ENCODE measurements at places on chromosomes 5 and 9.

- no peak for DNase-seq
Measured at GRCh38 chr9:75540185-75540584, 350.3 kb upstream of the PCSK5 start.

GRCh38 chr5:158013303-158013702 is 154.4 kb upstream of the CLINT1 start:
- DNase-seq: no peak

DNA sequence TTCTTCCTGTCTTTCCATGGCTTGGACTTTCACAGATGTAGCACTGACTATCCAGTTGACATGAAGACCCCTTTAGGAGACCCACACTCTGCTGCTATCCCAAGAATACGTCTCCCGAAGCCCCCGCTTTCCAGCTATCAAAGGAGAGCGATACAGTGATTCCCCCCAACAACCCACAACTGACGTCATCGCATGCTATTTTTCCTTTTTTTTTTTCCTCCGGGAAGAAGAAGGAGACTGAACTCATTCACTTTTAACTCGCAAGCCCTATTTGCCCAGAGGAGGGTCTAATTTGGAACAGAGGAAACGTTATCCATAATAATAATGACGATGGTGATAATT is 2.1 kb downstream of the PAPPA start:
- DNase-seq: no peak

DNA sequence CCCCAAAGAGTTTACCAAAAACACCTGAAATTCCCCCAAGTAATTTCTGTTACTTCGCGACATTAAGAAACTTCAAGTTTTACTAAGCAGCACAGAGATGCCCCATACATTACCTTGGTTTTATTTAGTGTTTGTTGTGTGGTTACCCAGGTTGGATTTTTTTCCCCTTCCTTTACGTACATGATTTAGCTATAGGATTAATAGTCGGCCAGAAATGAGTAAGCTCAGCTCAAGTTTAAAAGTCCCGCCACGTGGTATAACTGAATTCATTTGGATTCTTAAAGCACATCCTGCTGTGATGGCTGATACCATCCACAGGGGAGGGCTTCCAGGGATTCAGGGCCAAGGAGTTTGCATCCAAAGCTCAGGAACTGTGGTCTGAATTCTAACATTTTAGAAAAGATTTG is 75.9 kb downstream of the DAP start:
- no peak for DNase-seq

DNA sequence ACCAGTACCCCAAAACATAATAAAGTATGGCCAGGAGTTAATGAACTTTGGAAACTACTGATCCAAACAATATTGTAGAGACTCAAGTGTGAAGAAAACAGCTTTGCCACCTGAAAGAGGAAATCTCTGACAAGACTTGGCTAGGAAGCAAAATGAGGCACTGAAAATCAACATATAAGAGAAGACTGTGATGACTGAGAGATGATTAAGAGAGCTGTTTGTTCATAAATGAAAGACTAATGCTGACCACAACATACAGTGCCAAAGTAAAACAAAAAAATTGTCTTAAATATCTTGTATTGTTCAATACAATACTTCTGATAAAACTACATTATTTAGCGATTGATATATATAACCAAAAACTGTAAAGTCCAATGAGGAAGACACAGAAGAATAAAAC is 7.2 kb downstream of the RC3H2 start:
- DNase-seq: no peak

DNA sequence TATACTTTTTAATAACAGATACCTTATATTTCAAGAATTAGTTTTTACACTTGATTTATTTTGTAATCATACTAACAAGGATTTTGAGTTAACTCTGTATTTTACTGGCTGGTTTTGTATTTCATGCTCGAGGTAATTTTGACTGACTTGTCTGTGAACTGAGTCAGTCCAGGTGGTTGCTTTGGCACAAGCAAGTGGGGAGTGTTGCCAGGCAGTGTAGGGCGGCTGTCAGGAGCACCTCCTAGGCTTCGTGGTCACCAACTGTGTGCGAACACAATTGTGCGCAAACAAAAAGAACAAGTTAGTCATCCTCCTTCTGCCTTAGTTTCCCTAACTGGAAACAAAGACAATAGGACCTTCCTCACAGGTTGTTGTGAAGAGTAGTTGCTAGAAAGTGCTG is 286.3 kb downstream of the ADGRV1 start:
- DNase-seq: no peak

GRCh38 chr5:103389846-103390245 is 131.3 kb downstream of the MACIR start:
- DNase-seq: no peak

DNA sequence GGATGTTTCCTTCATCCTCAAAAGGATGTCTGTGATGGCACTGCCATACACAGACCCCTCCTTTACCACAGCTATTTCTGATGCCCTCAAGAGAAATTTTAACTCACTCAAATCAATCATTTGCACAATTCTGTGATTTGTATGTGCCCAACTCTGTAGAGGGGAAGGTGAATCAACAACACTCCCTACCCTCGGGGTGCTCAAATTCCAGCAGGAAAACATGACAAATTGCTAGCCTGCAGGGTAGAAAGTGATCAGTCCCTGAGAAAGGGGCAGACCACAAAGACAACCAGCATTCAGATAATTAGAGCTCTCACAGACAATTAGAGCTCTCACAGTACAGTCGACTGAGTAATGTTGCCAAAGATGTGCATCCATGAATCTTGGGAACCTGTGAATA is 45.3 kb upstream of the FOXE1 start:
- DNase-seq: no peak

DNA sequence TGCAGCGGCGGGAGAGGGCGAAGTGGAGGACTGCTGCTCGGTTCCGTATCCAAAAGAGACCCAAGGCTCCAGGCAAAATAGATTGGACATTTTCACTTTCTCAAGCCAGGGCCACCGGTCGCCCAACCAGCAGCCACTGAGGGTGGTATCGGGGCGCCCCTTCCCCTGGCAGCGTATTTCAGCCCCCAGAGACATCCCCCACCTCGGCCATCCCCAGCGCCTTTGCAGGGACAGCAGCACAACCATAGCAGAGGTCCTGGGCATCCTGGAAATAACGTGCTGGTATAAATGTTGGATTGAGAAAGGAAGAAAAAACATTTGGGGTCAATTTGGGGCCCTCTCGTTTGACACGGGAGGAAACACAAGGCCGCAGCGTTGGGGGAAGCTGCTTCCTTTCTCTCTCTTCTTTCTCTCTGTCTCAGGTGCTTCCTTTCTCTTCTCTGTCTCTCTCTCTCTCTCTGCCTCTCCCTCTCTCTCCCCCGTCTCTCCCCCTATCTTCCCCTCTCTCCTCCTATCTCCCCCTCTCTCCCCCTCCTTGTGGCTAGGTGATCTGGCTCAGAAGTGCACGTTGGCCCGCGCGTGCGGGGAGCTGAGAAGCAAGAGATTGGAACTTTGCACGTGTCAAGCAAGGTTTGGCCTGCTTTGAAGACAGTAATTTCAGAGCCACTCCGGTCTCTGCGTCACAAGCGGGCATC is 624 bp upstream of the RETREG1 start:
- DNase-seq: no peak

Data from stimulated activated CD8-positive, alpha-beta memory T cell treated with anti-CD3 and anti-CD28 coated beads, Interleukin-4, amount 100 ng/mL, for 24 hours (primary cell).